ENCODE measurements at places on chromosomes 16 and 17.

GRCh38 chr16:67194260-67194659 lies 2.3 kb downstream of the E2F4 start:
- no peak for DNase-seq

GRCh38 chr17:17694169-17695081 lies 13.2 kb downstream of the RAI1 start:
- peak; percentile 91 for DNase-seq

DNA sequence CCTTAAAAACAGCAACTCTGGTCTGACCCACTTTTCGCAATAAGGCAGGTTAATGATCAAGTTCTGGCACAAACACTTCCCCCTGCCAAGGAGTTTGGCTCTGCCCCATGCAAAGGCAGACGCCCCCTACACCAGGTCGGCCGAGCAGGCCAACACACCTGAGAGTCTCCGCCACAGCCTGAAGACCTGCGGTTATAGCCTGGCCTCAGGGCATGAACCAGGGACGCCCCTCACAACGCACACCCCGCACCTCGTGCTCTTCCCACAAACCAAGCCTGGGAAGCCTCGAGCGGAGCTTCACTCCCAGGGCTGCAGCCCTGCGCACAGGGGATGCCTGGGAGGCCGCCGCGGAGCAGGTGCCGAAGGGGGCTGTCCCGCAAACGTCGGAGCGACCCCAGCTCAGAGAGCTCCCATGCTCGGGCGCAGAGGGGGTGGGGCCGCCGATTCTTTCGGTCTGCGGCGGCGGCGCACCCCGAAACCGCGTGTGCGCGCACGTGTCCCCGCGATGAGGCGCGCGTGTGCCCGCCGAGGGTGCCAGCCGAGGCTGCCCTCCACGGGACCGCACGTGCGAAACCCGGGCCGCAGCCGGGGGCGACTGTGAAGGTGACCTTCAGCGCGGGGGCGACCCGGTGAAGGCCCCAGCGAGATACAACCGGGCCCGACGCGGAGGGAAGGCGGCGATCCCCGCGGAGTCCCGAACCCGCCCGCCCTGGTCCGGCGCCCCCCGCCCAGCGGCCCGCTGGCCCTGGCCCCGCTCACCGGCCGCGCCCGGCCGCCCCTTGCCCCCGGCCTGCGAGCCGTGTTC lies 559 bp downstream of the CLUH start:
- no peak for DNase-seq

DNA sequence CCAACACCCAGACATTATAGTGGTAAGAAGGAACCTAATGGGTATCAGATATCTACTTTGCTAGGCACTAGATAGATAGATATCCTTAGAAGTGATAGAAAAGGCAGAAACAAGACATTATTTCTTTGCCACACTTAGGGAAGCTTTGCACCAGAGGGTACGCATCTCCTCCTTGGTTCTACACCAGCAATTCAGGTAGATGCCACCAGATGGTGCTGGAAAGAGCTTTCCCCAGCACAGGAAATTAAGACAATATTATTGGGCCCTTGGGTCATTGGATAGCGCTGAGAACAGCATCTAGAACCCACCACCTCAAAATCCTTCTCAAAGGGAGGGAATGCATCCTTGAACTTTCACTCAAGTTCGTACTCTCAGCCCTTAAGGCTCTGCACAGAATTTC lies 173.8 kb upstream of the CCL2 start:
- DNase-seq: peak; percentile 22

GRCh38 chr17:58344791-58345157 lies 7.2 kb downstream of the SUPT4H1 start:
- DNase-seq: no peak

DNA sequence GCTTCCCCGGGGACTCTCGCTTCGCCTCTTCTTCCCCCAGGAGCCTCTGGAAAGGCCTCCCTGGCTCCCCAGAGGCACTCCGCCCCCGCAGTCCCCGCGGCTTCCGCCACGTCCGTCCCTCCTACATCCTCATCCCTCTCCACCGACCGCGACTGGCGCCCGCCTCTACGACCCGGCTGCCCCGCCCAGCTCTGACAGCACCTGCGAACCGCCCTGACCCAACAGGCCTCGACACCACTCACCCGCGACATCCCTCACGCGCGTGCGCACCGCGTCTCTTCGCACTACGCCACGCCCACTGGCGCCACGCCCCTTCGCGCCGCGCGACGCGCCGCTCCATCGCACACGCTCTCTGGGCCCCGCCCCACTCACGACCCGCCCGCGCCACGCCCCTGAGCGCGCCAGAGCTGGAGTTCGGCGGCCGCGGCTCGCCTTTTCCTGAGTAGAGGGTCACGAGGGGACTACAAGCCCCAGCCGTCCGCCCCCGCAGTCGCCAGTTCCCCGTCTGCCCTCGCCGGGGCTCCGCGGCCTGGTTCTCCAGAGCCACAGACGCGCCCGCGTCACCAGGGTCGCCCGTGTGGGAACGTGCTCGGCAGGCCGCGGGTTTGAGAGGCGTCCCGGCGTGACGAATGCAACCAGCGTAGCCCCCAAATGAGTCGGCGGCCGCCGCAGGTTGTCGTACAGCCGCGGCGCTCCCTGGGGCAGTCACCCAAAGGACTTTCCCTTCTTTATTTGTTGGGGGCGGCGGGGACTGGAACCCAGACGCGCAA lies 56.2 kb upstream of the LRRC37A3 start:
- DNase-seq: peak; percentile 94

DNA sequence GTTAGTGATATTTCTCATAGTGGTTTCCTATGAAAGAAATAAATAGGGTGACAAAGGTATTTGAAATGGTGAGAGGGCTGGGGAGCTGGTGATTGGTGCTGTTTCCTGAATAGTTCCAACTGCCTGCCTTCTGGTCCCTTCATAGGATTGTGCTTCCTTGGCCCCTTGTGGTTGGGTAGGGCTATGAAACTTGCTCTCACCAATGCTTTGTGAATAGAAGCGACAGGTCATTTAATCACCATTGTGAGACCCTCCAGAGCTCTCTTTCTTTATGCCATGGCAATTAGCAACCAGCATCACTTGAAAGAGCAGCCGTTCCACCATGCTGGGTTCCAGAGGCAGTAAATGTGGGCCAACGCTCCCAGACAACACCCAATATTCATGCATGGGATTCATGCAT lies 23.7 kb upstream of the WWOX start:
- DNase-seq: no peak

Data from GM13976 (cell line).